MV-4-11 (cell line): ENCODE measurements at places on chromosomes 11 and 22.

DNA sequence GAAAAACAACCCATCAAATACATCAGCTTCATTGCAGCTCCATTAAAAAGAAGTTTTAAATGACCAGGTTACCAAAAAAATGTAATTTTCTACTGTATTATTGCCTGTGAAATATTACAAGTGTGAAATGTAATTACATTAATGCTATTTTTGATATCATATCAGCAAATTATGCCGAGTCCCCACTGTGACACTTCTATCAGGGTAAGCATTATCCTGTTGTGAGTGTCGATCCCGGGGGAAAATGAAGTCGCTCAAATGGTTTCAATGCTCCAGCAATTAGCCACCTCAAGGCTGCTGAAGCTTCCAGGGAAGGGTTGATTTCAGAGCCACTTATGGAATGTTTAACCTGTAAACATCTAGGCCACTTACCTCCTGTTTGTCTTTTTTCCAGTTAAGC is 70.4 kb downstream of the RCN1 start:
- DNase-seq, result no peak

GRCh38 chr22:27997538-27997937 is 78.5 kb upstream of the PITPNB start:
- DNase-seq, result no peak

DNA sequence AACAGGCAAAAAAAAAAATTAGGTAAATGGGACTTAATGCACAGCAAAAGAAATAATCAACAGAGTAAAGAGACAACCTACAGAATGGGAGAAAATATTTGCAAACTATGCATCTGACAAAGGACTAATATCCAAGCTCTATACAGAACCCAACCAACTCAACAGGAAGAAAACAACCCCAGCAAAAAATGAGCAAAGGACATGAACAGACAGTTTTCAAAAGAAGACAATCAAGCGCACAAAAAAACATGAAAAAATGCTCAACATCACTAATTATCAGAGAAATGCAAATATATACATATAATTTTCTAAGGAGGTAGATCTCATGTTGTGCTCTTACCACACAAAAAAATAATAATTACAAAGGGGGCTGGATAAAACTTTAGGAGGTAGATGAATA is 36.5 kb upstream of the USP47 start:
- DNase-seq, result no peak

GRCh38 chr22:36334081-36334820 is 53.5 kb downstream of the MYH9 start:
- DNase-seq, result peak; percentile 78

- no peak for DNase-seq
Observed at GRCh38 chr22:19799322-19800190, 39.0 kb downstream of the TBX1 start.

DNA sequence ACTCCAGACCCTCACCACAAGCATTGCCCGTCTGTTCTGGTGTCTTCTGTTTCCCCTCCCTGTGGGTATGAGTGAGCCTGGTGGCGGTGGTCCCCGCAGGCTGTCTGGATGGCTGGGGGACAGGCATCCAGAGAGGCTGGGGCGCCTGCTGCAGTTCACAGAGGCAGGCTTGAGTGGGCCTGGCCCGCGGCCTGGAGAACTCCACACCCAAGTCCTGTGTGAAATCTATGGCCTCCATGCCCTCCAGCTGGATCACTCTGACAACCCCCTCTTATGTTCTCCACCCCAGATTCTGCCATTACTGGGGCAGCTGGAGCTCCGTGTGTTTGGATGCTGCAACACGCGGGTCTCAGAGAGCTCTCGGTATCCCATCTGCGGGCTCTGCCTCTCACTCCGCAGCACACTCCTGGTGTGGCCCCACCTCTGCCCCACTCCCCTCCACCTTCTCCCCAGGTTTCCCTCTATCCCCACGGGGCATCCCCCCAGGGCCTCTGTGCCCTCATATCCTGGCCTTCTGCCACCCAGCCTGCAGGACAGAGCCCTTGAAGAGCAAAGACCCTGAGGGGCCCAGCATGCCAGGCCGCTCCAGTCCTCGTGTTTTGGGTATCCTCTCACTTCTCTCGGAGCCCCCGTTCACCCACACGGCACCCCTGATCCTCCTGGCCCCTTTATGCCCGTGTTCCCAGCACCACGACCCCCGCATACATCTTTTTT is 31.3 kb downstream of the LRRC74B start:
- no peak for DNase-seq

DNA sequence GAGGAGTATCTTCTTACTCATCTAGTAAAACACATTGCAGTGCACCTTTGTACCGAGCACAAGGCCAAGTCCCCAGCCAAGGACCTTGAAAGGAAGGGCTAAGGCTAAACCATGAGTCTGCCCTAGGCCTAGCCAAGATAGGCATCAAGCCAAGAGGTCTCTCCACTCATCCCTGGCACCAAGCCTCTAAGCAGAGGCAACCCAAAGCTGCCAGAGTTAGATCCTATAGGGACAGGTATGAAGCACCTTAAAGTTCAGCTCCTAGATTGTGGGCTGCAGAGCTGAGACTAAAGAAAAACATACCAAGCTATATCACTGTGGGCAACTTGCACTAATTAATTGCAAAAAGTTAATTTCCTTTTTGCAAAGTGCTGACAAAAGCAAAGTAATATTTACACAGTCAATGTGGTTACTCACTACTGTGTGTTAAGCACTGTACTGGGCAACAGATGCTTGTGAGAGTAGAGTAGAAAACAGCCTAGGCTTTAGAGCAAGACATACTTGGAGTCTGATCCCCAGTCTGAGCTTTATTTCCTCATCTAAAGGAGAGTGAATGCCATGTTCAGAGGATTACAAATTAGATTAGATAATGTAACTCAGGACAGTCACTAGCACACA is 7.2 kb downstream of the COA4 start:
- DNase-seq, result no peak

DNA sequence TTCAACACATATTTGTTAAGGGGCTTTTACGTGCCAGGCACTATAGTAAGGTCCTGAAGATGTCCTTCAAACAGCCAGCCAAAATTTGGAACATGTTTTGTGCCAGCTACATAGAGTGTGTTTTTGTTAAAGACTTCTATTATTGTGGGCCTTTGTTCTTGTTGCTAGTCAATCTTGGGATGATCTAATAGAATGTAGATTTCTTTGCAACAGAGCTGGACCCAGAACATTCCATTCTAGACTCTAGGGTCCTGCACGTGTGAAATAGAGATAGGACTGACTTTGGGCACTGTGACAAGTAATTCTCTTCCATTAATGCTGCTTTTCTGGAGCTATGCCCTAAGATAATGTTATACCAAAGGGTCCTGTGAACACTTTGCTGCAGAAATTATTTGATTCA is 16.9 kb upstream of the IPO7 start:
- no peak for DNase-seq

GRCh38 chr11:131499199-131499598 is 128.8 kb downstream of the NTM start:
- no peak for DNase-seq

DNA sequence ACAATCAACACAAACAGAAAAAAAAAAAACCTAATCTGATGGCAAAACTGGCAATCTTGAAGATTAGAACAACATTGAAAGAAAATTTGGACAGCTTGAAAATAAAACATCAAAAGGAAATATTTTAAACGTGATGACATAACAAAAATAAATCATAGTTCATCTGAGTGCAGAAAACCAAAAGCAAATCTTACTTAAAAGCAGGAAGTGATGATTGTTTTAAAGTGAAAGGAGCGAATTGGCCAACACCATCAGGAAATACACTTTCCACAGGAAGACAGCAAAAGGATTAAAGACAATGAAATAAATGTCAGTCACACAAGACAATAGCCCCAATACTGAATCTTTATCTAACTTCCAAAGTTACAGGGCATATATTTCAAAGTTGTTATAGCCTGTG is 696.5 kb upstream of the CHORDC1 start:
- DNase-seq, result peak; percentile 18

- no peak for DNase-seq
Observed at GRCh38 chr22:29717789-29718188, 2.0 kb upstream of the CABP7 start.

DNA sequence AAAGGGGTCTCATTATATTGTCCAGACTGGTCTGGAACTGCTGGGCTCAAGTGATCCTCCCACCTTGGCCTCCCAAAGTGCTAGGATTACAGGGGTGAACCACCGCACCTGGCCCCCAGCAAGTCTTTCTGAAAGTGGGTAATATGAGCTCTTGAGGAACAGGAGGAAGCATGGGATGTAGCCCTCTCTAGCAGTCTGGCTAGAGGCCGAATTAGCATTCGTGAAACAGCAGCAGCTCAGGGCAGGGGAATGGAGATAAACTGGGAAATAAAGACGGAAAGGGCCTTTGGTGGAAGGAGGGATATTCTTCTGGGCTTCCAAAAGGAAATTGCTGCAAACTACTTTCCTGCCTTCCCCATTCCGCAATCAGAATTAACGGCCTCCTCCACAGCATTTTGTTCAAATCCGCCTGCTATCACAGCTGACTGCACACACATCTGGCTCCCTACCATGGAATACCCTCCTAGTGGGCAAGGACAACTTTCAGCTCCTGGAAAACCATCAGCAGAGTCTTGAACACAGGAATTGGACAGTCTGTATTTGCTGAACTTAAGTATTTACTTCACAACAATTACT is 44.3 kb downstream of the MICAL3 start:
- no peak for DNase-seq

DNA sequence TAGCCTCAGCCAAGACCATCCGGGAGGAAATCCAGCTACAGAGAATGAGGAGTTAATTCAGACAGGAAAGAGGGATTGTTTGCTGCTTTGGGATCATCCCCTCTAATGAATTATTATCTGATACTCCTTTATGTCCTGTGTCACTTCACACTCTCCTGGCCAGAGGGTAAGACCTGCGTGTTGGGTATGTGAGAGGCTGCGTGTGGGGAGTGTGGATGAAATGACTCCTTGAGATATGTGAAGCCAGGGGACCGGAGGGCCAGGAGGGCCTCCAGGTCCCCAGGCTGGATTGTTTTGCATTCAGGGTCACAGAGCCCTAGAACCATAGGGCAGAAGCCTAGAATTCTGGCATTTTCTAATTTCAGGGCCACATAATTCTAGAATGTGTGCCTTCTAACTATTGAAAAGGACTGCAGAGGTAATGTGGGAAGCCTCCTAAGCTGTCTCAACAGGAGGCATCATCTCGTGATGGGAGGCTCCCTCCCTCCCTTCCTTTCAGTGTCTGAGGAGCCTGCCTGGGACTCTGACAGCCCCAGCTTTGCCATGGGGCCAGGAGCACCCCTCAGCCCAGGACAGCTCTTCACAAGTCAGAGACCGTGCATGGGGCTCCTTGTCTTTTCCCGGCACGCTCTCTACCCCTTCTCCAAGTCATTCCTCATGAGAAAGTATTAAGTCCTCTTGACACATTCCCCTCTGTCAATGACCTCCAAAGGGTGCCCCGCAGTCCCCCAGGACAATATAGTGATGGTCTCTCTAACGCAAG is 3.7 kb downstream of the TPBGL start:
- no peak for DNase-seq

DNA sequence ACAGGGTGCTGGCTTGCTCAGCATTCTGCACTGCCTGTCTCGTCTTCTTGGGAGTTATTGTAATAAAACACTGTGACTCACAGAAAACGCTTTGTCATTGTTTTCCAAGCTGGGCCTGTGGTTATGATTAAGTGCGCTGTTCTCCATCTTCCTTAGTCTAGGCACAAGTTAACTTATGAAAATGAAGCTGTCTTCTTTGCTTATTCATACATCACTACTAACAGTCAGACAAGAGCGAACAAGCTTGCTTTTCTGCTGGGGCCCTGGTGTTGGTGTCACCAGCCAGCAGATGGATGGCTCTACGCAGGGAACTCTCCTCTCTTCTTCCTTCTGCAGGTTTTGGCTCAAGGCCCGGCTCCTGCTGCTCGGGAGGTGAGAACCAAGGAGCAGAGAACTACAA is 380.1 kb upstream of the SYN3 start:
- DNase-seq, result no peak

GRCh38 chr11:124793466-124794278 is 6.5 kb downstream of the MSANTD2 start:
- DNase-seq, result peak; percentile 62

- no peak for DNase-seq
Observed at GRCh38 chr11:92411431-92411830, 186.8 kb downstream of the FAT3 start.
